ENCODE measurements at places on chromosomes 7 and 10.

DNA sequence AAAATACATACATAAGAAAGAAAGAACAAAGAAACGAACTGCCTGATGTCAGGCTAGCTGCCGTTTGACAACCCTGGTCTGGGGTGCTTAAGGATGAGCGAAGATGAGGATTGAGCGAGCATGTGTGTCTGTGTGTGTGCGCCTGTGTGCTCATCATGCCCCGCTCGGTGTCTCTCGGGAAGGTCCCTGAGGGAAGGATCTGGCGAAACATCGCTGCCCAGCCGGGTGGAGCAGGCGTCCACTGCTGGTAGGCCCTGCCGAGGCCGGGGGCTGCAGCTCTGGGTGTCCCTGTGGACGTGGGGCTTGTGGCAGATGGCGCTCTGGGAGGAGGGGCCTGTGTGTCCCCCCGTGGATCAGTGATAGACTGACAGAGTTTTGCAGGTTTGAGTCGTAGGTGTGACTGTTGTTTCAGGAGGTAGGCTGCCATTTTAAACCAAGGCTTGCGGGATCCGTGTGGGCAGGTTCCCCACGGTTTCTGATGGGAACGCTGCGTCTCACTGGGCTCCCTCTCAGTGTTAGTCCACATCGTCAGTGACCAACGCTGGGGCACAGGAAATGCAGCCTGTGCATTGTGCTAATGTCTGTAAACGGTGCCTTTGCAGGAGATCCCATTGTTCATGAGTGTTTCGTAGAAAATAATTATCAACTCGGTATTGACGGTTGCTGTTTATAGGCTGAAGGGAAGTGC is 5.9 kb upstream of the SUN1 start:
- no peak for DNase-seq

DNA sequence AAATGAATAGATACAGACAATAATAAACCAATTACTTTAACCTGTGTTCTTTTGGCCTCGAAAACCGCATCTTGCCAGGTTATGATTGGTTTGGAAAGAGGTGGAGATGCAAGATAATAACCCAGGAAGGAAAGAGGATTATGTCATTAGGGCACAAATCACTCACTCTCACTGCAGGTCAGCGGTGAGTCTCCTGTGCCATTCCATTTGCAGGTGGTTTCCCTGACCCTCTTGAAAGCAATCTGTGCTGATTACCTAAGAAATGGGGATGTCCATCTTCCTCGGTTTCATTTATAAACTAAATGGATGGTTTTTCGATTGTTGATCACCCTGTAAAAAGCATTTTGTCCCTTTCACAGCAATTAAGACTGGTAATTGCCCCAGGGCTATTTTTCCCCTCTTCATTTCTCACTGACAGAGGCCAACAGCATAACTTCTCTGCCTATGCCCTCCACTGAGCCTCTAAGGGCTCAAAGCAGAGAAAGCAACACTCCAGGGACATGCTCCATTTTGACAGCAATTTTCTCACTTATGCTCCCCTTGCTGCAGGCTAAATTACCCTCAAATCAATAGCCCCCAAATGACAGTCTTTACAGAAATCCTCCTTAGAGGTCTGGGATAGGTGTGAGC is 257.5 kb downstream of the IPMK start:
- no peak for DNase-seq

- DNase-seq: no peak
These were observed 49.0 kb upstream of the ZRANB1 start for GRCh38 chr10:124892905-124893304.

- DNase-seq: no peak
These were observed 66.9 kb upstream of the ZNF746 start for GRCh38 chr7:149564340-149565095.

DNA sequence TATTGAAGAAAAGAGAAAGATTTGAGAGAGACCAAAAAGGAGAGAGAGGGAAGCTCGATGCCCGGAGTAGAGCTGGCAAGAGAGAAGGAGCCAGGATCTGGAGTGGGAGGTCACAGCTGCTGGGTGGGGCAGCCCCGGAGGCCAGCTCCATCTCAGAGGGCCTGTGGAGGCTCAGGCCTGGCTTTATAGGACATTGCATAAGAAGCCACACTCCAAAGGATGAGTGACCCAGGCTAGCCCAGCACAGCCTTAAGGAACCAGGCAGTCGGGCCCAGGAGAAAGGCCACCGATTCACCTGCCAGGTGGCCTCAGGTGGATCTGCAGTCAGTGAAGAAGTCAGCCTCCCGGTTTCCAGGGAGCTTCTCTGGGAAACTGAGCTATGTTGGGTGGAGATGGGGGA is 676 bp downstream of the PLAC9 start:
- DNase-seq: no peak

GRCh38 chr10:112526139-112526538 is 79.1 kb downstream of the VTI1A start:
- no peak for DNase-seq

- DNase-seq: no peak
These were observed 4.5 kb downstream of the BBIP1 start for GRCh38 chr10:110914431-110914830.

GRCh38 chr10:527416-527815 is 162.1 kb downstream of the DIP2C start:
- DNase-seq: no peak

GRCh38 chr7:44791278-44792219 is 4.9 kb upstream of the PPIA start:
- DNase-seq: no peak
